ENCODE measurements at places on chromosomes 1 and 21. TPM values are rescaled to one million over a fixed set of nuclear protein-coding genes. Genes with fewer than 3 reads are reported as not detected.

GRCh38 chr1:161305867-161306519, 3.8 kb downstream of the MPZ start:
- DNase-seq: peak; percentile 83

DNA sequence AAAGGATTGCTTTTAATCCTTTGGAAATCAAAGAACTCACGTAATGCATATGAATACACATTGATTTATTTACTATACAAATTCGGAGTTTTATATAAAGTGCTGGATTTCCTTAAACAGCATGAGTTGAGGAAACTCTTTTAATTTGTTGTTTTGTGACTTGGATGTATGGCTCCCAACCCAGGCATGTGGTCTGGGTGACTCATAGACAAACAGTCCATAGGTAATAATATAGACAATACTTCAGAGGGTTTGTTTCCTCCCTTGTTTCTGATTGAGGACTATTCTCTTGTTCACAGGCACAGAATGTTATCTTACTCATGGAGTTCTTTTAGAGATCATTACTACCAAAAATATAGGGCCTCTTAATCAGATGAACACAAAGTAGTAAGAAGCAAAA, 43.8 kb downstream of the XPR1 start:
- no peak for DNase-seq

GRCh38 chr1:221030990-221031389, 151.7 kb downstream of the HLX start:
- no peak for DNase-seq

FMN2 gene
- not detected for total RNA-seq

- DNase-seq: no peak
These were observed 107.2 kb downstream of the RABGAP1L start for GRCh38 chr1:174266476-174266875.

GRCh38 chr1:79543394-79543793, 536.9 kb upstream of the ADGRL4 start:
- no peak for DNase-seq

GRCh38 chr1:42873670-42874069, 27.3 kb downstream of the ZNF691 start:
- no peak for DNase-seq

DNA sequence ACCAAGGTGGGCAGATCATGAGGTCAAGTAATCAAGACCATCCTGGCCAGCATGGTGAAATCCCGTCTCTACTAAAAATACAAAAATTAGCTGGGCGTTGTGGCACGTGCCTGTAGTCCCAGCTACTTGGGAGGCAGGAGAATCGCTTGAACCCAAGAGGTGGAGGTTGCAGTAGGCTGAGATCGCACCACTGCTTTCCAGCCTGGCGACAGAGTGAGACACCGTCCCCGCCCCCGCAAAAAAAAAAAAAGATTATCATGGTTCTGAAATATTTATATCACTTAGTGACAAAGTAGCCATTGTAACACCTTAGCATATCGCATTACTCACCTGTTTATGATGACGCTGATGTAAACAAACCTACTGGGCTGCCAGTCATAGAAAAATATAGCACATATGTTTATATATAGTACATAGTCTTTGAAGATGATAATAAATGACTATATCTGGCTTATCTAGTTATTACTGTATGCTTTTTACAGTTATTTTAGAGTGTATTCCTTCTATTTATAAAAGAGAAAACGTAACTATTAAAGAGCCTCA, 160.2 kb downstream of the NCAM2 start:
- no peak for DNase-seq

GRCh38 chr1:210293171-210293607, 35.5 kb upstream of the HHAT start:
- peak; percentile 82 for DNase-seq

KCNK1 gene
- total RNA-seq: 29.7 TPM

AGT gene
- total RNA-seq: 54.9 TPM

- no peak for DNase-seq
These were observed 78.3 kb upstream of the RGS1 start for GRCh38 chr1:192497214-192497794.

DNA sequence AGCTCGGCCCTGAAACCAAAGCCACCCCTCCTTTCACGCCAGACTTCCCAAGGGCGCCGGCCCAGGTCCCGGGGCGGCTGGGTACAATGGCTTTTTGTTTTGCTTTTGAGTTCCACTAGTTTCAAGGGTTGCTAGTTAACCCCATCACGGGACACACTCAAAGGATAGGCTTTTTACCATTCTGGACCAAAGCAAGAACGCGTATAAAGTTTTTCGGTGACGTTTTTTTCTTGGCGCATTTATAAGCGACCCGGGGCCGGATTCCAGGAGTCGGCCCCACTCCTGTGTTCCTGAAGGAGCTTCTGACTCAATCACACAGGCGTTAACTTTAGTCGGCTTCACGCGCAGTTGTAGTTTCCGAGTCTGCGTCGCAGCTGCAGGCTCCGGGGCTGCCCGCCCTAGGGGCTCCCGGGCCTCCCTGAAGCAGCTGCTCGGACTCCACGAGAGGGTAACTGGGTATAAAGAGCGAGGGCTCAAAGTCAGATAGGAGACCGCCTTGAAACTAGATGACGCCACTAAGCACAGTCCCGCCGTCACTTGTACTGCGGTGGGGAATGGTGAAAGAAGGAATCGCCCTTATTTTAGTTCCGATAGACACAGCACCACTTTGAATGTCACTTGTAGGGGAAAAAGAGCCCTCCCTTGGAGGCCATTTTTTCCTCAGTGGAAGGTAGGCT, 707 bp upstream of the KLHL21 start:
- peak; percentile 73 for DNase-seq

CATSPERE gene
- 0.50 TPM for total RNA-seq

GRCh38 chr1:163885510-163885909, 563.8 kb downstream of the NUF2 start:
- DNase-seq: no peak

DNA sequence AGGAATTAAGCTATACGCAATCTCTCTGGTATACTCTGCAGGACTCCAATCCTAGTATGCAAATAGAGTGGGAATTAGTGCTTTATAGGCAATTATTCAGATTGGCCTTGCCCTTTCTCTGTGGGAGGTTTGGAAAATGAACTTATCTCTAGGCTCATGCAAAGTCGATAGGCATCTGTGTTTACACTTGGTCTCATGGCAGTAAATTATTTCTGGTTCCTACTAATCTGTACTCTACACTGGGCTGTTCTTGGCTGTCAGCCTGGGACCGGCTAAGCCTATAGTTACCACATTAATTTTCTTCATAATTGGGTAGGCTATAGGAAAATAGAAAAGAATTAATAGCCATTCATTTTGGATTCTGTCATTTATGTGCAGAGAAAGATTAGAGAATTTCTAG, 544.6 kb downstream of the AMY1C start:
- DNase-seq: no peak

DNA sequence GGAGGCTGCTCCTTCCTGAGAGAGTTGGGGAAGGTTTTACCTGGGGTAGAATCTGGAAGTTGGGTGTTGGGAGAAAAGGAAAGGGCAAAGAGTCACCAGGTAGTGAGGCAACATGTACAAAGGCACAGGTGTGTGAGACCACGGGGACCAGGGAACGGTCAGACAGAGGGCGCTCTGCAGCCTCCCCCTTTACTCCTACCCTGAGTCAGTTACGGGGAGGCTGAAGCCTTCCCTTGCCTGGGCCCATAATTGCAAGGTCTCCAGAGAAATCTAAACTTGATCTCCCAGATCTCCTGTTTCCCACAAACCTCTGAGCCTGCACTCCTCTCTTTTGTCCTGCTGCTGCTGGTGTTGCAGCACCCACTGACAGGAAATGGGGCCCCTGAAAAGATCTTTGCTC, 22.0 kb downstream of the CCN1 start:
- DNase-seq: no peak

SYT6 gene
- not detected for total RNA-seq

GRCh38 chr1:27526569-27527222, 36.7 kb upstream of the WASF2 start:
- no peak for DNase-seq

DNA sequence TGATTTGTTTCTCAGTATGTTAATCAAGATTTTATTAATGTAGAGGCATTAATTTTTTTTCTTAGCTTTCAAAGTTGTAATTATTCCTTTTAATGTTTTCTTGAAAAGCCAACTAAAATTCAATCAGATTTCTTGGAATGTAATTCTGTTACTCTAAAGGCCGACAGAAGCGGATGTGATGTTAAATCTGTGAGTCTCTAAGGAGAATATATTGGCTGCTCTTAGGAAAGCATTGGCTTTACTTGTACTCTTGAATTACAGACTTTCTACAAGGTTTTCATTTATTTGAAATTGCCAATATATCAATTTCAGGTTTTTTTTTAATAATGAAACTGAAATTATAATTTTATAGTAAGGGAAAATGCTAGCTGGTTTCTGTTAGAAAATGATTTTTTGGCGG, 29.2 kb downstream of the RRP15 start:
- no peak for DNase-seq

SPATA21 gene
- not detected for total RNA-seq

GRCh38 chr1:2250721-2251281, 22.7 kb downstream of the SKI start:
- DNase-seq: no peak

GRCh38 chr1:2891923-2892448, 90.5 kb upstream of the TTC34 start:
- no peak for DNase-seq

GRCh38 chr1:114522264-114522575, 11.2 kb upstream of the TRIM33 start:
- DNase-seq: no peak

DNA sequence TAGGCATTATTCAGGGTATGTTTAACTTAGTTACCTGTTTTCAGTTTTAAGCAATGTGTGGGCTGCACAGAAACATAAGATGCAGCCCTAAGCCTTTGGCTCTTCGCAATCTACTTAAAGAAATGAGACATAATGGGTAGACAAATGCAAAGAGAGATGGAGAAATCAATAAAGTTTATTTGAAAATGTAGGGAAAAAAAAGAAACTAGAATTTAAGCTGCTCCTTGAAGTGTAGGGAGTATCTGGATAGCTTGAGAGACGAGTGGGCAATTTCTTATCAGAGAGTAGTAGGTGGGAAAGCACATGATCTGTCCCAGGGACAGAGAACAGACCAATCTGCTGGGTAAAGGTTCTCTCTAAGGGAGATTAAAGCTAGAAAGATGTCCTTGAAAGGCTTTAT, 8.9 kb downstream of the WNT2B start:
- no peak for DNase-seq

L1TD1 gene
- total RNA-seq: 0.05 TPM

- no peak for DNase-seq
These were observed 17.7 kb downstream of the PPP2R5A start for GRCh38 chr1:212302745-212303383.

DNA sequence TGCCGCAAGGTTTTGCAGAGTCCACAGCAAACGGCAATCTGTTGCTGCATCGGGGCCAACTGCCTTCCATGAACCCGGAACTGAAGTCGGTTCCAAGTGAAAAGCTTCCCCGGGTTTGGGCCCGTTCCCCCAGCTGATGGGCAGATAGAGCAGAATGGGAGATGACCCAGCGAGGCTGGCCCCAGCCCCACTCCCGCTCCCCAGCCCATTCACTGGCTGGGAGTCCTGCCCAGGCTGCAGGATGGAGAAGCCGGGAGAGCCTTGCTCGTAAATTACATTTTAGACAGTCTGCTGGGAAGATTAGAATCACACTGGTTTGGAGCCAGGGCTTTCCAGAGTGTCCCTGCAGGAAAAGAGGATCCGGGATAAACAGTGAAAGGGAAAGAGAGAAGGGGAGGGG, 31.6 kb upstream of the PAX7 start:
- peak; percentile 40 for DNase-seq

CRABP2 gene
- 0.74 TPM for total RNA-seq

ITLN2 gene
- total RNA-seq: not detected

DNA sequence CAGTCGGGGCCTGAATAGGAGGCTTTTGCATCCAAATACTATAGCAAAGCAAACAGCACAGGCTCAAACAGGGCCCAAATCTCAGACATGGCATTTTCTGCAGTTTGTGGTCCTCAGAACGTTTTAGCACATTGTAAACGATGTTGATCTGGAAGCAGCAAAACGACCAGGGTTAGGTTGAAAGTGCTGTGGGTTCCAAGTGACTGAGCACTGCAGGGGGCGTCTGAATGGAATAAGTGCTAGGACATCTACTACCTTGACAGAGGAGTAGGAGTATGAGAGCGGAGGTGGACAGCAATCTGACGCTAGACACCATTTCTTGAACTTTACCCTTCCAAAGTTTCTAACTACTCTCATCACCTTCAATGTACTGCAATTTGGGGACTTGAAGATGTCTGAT, 214.9 kb downstream of the BARHL2 start:
- DNase-seq: no peak

- DNase-seq: no peak
These were observed 100.4 kb downstream of the FGGY start for GRCh38 chr1:59397139-59397858.

- DNase-seq: peak; percentile 93
These were observed at the start of gene HAX1 for GRCh38 chr1:154272217-154272998. Gene HAX1, plus strand, starts transcription at chr1:154272629. Its CDS starts 95 bp downstream, at chr1:154272724.

All from left ventricle myocardium superior (tissue), 1 donor.